ENCODE measurements at places on chromosomes 12 and 14.

GRCh38 chr12:3436461-3437065 is 54.4 kb upstream of the PRMT8 start:
- no peak for DNase-seq

GRCh38 chr12:13194401-13195110 is 2.0 kb upstream of the EMP1 start:
- no peak for DNase-seq

GRCh38 chr12:65415826-65416225 is 137.3 kb downstream of the MSRB3 start:
- no peak for DNase-seq

DNA sequence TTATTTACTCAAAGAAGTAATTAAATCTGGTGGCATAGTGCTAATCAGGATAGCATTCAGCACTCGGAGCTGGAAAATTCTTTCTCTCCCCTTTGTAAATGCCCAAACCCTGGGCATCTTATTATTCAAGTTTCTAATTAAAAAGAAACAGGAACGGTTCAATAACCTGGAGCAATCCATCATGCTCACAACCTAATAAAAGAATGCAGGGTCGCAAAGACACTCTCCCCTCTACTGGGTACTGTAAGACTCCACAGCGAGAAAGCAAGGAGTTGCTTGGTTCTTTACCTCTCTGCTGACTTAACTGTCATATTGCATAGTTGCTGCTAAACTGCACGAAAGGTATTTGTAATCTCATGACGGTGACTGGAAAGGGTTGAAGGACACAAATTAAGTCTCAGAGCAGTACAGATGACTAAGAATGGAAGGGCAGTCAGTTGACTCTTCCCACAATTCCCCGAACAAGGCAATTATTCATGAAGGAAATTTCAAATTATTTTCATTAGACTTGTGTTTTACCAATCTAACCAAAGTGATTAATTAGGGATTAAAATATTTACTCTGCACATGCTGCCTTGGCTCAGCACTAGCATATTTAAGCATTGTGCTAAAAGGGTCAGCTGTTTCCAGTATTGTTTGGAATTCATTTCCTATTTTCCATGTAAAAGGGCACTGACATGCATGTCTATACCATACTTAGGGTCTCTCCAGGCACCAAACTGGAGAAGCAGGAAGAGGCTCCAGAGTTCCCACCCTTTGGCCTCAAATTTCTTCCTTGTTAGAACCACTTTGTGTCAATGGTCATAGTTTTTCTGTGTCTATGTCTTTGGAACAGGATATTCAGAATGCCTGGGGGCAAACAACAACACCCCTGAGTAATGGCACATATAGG is 182.2 kb downstream of the EXOC5 start:
- DNase-seq: no peak

DNA sequence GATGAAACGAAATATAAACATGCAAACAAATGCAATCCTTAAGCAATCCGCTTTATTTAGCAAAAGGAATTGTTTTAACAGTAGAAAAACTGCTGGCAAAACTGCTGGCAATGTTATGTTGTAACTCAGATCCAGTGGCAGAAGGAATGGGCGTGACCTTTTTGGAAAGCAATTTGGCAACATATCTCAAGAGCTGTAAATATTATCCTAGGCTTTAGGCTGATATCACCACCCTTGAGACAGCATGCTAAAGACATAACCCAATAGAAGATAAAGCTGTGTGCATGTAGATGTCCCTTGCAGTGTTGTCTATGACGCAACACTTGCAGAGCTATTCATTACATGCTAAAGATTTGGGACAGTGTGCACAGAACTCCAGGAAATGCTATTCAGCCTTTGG is 138.5 kb downstream of the DICER1 start:
- DNase-seq: no peak

GRCh38 chr14:72901361-72901760 is 7.5 kb upstream of the DPF3 start:
- no peak for DNase-seq

All from T-helper 2 cell treated with Interferon-gamma antibody and Interleukin-4, amounts not matched to agents 5 μg/mL and 100 μg/mL, for 36 hours (primary cell).